Upper lobe of left lung (tissue), 6 donors: ENCODE measurements at places on chromosomes 3 and 15.

DNA sequence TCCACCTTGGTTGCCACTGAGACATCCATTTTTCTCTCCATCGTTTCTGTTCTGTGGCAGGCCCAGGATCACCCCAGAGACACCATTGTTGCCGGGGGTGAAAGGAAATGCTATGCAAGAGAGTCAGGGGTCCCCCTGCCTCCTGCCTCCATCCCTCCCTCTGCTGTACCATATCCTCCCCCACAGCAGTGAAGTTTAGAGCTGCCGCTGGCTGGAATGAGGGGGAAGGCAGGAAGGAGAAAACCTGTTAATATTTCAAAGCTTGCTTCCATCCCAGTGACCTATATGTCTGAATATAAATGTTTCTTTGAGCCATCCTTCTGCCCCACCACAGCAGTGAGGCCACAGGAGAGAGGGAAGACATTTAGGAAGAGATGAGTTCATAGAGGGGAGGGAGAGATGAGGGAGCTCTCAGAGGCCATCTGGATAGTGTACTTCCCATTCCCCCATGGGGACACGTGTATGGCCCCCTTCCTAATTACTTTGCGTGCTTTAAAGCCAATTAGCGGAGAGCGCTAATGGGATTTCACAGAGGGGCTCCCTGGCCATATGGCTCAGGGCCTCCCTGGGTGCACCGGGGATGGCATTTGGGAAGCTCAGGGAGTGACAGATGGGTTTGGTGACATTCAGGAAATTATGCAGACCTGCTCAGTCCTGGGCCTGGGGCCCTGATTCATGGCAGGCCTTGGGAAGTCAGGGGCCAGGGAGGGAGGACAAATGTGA is 40.4 kb upstream of the CHRNB4 start:
- DNase-seq = no peak

- DNase-seq = no peak
Observed at GRCh38 chr15:81011593-81011992, 10.9 kb downstream of the TLNRD1 start.

- no peak for DNase-seq
Observed at GRCh38 chr15:41429003-41429890, 12.4 kb downstream of the RTF1 start.

DNA sequence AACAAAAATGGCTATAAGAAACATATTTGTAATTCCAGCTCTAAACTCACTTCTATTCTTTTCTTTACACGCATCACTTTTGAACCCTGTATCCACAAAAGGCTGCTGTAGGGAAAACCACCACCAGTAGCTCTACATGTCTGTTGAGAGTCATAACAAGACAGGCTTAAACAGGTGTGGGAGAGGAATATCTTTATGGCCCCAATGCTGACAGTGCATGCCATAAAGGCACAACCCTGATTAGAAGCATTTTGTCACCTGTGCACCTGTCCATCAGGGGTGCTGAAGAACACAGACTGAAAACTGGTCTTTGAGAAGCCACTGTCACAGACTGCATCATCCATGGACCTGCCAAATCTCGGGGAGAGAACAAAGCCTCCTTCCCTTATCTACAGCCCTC is 11.6 kb upstream of the CSPG5 start:
- no peak for DNase-seq

- DNase-seq = no peak
Observed at GRCh38 chr15:50261981-50262380, 3.5 kb downstream of the HDC start.

GRCh38 chr15:100250176-100250800 is 91.5 kb downstream of the ADAMTS17 start:
- DNase-seq = no peak

GRCh38 chr15:40296561-40297230 is 11.0 kb downstream of the PLCB2 start:
- DNase-seq = no peak

- no peak for DNase-seq
Observed at GRCh38 chr3:39323494-39323893, 6.0 kb upstream of the CCR8 start.
